Ovary (tissue), 10 donors: ENCODE measurements at places on chromosomes 4 and X. TPM values are rescaled to one million over a fixed set of nuclear protein-coding genes. Genes with fewer than 3 reads are reported as not detected.
A peak's percentile ranks its signal among the peaks of the same experiment; 100 is the strongest.

GRCh38 chr4:149047368-149047767, 605.2 kb upstream of the NR3C2 start:
- no peak for DNase-seq

The ALB gene
- polyA plus RNA-seq: 0.20 TPM

GRCh38 chr4:185634066-185634652, 98.9 kb upstream of the PDLIM3 start:
- DNase-seq: no peak

The MAOA gene
- polyA plus RNA-seq: 74.2 TPM

The DOK7 gene
- 0.19 TPM for polyA plus RNA-seq

The CFI gene
- 38.2 TPM for polyA plus RNA-seq

DNA sequence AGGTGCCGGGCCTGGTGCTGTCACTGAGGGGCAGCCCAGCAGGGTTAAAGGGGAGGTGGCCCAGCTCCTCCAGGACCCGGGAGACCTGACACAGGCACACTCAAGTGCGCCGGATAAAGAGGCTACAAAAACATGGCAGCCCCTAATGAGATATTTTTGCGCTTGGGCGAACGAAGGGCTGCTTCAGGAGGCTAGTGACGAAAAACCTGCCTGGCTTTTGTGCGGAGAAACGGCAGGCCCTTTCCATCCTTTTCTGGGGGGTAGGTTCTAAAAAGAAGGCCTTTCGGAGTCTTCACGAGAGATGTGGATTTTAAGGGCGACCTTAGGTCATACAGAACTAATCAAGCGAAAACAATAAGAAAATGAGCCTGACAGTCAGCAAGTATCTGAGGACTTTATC, 35.5 kb downstream of the HELT start:
- no peak for DNase-seq

The UGT2B10 gene
- not detected for polyA plus RNA-seq

DNA sequence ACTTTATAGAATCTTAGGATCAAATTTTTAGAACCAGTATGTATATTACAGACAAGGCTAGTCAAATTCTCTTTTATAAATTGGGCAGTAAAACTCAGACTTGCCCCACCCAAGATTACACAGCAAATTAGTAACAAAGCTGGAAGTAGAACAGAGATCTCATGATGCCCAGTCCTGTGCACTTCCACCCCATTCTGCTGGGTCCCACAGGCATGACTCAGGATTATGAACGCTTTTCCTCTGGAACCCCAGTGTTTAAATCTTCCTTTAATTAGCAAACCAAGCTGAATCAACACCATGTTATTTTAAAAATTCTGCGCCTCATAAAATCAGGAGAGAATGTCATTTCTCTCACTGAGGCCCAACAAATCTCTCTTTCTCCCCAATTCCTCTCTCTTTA, 1.5 kb upstream of the IL13RA2 start:
- no peak for DNase-seq

DNA sequence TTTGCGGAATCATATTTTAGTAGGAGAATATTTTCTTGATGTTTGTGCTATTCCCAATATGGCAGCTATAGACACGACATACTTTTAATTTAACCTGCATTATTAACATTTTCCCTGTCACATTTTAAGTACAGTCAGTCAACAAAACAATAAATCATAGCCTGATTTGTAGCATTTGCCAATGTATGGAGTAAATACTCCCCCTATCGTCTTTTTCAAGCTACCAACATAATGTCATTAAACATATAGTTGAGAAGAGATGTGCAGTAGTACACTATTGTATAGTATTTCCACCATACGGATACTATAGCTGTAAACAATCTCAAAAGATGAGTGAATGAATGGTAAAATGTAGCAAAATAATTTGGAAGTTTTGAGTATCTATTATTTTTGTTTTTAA, 303.7 kb upstream of the MAGEB2 start:
- DNase-seq: no peak

- no peak for DNase-seq
Observed at GRCh38 chr4:126827669-126828068, 805.1 kb upstream of the INTU start.

DNA sequence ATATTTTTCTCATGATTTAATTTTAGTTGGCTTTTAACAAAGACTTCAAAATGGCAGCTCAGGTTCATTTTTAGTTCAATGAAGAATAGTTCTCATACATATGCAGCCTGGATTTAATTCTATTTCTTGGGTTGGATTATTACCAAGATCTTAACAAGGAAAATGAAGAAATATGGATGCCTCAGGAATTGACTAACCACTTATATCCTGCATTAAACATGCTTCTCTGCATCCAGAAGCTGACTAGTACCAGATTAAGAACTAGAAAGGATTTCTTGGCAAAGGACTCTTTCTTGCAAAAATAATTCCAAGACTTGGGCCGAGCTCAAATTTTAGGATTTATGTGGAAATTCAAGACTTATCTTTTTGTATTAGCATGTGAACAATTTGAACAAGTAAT, 5.6 kb upstream of the KLHL2 start:
- no peak for DNase-seq

The GC gene
- polyA plus RNA-seq: not detected

DNA sequence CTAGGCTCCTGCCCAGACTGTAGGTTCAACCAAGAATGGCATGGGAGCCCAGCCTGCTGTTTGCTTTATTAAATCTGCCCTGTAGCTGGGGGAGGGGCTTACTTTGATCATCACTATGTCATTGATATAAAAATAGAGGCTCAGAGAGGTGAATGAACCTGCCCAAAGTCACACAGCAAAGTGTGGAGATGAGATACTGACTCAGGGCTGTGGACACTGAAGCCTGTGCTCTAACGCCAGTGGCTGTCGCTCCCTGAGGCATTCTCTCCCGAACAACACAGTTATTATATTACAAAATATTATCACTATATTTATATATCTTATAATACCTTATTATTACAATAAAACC, 3.5 kb downstream of the MSANTD1 start:
- no peak for DNase-seq

The PDZD4 gene
- polyA plus RNA-seq: 2.0 TPM

DNA sequence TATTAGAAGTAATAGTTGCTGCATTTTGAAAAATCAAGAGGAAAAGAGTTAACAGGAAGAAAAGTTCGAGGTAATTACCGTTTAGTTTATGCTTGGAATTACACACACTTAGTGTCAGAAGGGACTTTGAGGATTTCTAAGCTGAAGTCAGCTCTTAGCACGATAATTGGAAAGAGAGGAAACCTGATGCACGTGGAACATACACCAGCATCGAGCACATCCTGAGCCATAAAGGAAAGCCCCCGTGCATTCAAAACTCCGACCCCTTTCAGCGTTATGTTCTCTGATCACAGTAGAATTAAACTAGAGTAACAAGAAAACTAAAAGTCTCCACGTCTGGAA, 400 bp upstream of the PAQR3 start:
- DNase-seq: no peak

The MAGEC2 gene
- not detected for polyA plus RNA-seq

- peak; percentile 16 for DNase-seq
Observed at GRCh38 chrX:68249401-68249831, 183.9 kb downstream of the OPHN1 start.

- DNase-seq: peak; percentile 37
Observed at GRCh38 chr4:30717208-30718020, 2.8 kb upstream of the PCDH7 start.

GRCh38 chrX:44903830-44904530, 31.0 kb downstream of the KDM6A start:
- DNase-seq: no peak

DNA sequence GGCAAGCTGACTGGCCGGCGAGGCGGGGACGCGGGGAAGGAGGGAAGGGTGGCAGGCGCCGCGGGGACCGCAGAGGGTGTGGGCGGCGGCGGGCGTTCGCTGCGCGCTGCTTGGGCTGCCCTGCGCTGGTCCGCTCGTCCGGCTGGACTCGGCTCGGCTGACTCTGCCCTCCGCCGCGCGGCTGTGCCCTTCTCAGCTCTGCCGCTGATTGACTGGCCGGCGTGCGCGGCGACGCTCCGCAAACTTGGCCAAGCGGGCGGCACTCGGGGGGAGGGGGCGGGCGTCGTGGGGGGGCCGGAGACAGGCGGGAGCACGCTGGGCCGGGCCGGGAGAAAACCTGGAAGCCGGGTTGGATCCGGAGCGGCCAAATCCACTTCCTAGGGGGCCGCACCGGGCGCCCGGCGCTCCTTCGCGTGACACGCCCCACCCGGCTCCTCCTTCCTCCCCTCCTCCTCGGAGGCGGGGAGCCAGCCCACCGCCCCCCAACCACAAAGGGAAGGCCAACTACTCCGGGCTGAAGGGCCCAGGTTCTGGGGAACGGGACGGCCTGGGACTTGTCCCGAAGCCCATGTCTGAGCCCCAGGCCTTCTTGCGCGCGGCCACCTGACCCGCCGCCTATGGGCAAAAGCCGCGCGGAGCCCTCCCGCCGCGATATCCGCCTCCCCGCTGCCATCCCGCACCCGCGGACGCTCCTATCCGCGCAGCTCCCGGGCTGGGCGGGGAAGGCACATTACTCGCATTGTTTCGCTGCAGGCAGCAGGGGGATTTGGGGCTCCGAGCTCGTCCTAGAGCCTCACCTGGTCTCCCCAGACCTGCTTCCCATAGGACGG, at the start of gene GPC4:
GPC4 (minus strand) TSS at position 214 of the 830 bp plus-strand sequence. CDS start 524 bp downstream, outside the sequence.
- peak; percentile 76 for DNase-seq

DNA sequence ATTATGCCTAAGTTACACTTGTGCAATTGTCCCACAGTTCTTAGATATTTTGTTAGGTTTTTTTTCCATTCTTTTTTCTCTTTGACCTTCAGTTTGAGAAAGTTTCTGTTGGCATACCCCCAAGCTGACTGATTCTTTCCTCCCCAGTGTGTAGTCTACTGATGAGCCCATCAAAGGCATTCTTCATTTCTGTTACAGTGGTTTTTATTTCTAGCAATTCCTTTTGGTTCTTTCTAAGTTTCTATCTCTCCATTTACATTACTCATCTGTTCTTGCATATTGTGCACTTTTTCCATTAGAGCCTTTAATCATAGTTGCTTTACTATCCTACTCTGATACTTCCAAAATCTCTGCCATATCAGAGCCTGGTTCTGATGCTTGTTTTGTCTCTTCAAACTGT, 31.9 kb downstream of the CASP6 start:
- DNase-seq: no peak

The PPARGC1A gene
- polyA plus RNA-seq: 2.5 TPM

The TRIML2 gene
- not detected for polyA plus RNA-seq

DNA sequence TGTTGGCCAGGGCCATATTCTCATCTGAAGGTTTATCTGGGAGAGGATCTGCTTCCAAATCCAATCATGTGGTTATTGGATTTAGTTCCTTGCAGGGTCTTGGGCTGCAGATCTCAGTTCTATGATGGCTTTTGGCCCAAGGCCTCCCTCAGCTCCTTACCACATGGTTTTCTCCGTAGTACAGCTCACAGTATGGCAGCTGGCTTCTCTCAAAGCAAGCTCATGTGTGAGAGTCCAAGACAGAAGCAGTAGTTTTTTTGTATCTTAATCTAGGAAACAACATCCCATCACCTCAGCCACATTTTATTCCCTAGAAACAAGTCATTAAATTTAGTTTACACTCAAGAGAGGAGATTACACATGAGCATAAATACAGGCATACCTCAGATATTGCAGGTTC, 24.5 kb downstream of the MND1 start:
- DNase-seq: no peak

DNA sequence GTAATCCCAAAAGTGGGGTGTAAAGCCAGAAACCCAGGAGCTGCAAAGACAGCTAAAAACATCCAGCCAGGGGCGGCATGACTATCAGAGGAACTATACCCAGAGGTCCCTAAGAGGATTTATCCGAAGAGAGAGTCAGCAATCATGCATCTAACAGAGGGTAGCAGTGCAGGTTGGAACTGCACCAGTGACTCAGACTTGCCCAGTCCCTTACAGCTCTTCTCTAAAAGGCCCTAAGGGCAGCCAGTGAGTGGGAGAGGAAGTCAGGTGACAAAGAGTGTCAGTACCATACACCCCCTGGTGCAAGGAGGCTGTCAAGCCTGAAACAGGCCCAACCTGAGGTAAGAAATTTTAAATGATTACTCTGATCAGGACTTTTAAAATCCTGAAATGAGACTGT, 88.1 kb downstream of the CAMK2D start:
- DNase-seq: no peak

DNA sequence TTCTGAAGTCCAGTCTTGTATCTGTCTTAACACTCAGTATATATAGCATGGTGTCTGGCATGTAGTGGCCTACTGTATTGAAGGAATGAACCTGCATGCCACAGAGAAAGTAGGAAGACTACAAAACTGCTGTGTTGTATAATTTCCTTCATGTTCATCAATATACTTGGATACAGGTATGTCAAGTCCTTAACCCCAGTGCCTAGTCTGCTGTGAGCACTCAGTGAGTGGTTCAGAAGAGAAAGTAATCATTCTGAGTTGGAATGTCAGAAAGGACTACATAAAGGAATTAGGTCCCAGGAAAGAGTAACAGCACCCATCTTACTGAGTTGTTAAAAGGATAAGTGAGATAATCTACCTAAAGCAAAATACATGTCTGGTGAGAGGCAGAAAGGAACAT, 32.0 kb downstream of the ABCE1 start:
- no peak for DNase-seq

DNA sequence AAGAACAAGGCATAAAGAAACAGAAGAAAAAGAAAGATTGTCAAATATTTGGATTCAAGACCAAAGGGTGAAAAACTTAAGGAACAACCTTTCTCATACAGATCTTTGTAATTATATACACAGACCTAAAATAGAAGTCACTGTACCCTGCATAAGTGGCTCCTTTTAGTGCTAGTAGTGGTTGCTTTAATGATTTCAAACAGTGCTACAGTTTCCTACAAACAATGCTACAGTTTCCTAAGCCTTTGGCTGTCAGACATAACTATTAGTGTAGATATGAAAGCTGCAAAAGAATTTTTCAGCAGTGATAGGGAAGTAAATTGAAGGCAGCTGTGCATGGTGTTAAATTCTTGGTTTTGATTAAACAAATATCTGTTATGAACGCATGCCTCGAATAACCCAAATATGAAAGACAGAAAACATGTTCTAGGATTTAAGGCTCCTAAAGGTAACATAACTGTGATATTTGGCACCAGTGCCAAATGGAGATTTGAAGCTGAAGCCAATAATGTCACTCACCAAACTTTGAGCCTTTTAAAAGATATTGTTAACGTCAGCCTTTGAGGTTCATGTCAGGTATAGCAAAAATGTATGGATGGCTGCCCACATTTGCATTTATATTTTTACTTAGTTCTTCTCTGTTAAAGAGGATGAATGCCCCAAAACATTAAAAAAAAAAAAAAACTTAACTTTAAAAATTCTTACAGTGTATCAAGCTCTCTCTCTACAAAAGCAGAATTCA, 36.6 kb downstream of the SMARCAD1 start:
- DNase-seq: no peak
